Activated CD8-positive, alpha-beta memory T cell treated with anti-CD3 and anti-CD28 coated beads, Interleukin-2, amount 10 ng/mL, durations not matched to agents 7 days and 5 days (primary cell): ENCODE measurements at places on chromosomes 12 and 14. TPM values are rescaled to one million over a fixed set of nuclear protein-coding genes. Genes with fewer than 3 reads are reported as not detected.

Gene KITLG
- total RNA-seq: not detected

Gene SERPINA10
- total RNA-seq: not detected

Gene KRT2
- total RNA-seq: not detected

Gene GSC
- 0.23 TPM for total RNA-seq

Gene RIMBP2
- total RNA-seq: not detected

Gene TMEM63C
- total RNA-seq: 0.14 TPM

Gene BMAL2
- total RNA-seq: 23.1 TPM

Gene PRR4
- 2.2 TPM for total RNA-seq
